ENCODE measurements at places on chromosomes 13 and 19. TPM values are rescaled to one million over a fixed set of nuclear protein-coding genes. Genes with fewer than 3 reads are reported as not detected.

Gene ADGRE3
- not detected for total RNA-seq

DNA sequence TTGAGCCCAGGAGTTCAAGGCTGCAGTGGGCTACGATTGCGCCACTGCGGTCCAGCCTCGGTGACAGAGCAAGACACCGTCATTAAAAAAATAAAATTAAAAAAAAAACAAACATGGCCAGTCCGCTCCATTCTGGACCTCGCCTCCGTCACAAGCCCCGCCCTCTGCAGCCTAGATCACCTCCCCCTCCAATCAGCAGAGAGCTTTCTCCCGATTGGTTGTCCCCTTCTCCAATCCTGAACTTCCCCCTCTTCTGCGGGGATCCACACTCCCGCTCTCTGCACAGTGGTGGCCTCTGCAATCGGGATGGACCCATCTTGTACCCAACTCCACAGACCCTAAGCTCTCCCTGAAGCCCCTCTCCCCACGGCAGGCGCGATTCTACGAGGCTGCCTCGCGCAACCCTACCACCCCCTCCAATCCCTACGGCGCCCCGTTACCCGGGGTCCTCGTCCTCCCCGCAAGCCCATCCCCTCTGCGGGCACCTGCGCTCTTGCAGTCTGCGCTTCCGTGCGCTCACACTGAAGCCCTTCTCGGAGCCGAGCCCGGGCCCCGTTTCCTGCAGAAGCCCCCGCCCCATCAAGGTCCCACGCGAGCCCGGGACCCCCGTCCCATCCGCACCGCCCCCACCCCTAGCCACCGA lies 540 bp downstream of the TMEM160 start:
- H3K4me1 ChIP-seq: peaks cover 15% of the 10 kb centered on the region
- H3K4me3 ChIP-seq: peak overlapping the region; percentile 98
- peak overlapping the region; percentile 92 for H3K27ac ChIP-seq
- no peaks in the 10 kb centered on the region for H3K27me3 ChIP-seq
- H3K36me3 ChIP-seq: peaks cover 2% of the 10 kb centered on the region
- DNase-seq: peak; percentile 59

DNA sequence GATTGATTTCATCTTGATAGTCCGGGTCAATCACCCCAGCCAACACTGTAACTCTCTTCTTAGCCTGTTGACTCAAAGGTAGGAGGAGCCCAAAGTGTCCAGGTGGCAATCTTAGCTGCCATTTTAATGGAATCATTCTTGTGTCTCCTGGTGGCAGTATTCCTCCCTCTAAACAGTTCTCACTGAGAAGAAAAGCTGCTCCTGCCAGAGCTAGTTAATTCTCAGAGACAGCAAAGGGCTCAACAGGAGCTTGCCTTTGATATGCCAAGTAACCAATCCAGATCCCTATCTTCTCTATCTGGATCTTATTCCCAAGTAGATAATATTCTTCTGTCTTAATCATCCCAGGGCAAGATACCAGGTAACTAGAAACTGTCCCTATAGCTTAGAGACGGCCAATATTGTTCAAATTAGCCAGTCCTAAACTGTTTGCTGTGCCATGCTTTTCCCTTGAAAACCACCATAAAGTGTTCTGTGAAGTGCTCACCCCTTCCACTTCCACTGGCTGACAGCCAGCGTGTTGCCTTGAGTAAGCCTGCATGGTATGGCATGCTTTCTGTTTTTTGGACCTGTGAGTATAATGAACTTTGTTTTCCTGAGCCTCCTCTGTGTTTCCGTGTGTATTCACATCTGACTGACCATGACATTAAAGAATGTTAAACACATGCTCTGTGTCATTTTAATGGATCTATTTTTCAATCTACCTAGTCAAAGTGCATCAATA lies 463.7 kb upstream of the SLITRK5 start:
- no peaks in the 10 kb centered on the region for H3K27me3 ChIP-seq
- no peak overlapping the region for H3K4me3 ChIP-seq

Gene OR7D2
- 1.8 TPM for total RNA-seq

GRCh38 chr13:35179494-35179893 lies 237.4 kb downstream of the NBEA start:
- H3K36me3 ChIP-seq: no peaks in the 10 kb centered on the region
- DNase-seq: no peak
- no peak overlapping the region for H3K4me3 ChIP-seq
- H3K4me1 ChIP-seq: no peaks in the 10 kb centered on the region
- no peak overlapping the region for H3K27ac ChIP-seq
- no peaks in the 10 kb centered on the region for H3K27me3 ChIP-seq

Gene SPRED3
- total RNA-seq: 13.0 TPM

DNA sequence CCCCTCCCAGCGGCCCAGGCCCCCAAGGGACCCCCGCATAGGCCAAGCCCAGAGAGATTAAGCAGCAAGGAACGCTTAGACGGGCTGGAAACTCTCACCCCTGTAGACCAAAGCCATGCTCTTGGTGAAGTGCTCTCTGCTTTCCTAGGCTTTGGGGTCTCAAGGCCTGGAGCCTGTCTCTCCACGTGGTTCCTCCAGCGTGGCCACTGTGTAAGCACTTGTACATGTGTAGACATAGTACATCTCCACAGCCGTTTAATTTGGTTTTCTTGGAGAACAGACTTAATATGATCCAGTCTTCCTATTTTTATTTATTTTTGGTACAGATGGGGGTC lies 1.1 kb downstream of the NUDT19 start:
- H3K27ac ChIP-seq: peak overlapping the region; percentile 87
- peaks cover 24% of the 10 kb centered on the region for H3K36me3 ChIP-seq

Gene ANKLE1
- 6.4 TPM for total RNA-seq

DNA sequence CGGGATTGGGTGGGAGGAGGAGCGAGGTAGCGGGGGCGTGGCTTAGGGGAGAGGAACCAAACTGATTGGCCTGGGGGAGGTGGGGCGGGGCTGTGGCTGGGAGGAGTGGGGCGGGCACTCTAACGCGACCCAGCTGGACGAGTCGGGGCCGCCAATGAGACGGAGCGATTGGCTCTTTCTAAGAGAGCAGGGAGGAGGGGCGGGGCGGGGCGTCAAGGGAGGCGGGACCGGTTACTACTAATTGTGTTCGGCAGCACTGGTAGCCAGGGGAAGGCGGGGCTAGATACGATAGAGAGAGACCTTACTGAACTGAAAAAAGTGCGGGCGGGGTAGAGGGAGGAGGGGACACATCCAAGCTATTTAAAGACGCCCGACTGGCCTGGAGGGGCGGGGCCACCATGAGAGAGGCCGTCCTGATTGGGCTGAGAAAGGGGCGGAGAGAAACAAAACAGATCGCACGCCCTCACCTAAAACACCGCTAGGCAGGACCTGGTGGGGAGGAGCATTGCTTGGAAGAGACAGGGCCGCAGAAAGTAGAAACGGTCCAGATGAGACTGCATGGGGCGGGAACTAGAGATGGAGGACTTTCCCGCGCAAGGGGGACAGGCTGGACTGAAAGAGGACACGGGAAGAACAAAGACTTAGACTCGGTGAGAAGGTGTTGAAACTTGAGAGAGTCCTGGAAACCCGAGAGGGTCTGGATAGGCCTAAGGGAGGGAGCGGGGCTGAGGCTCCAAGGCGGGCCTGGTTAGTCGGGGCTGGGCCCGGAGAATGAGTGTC lies at the start of gene KCNC3:
KCNC3 (minus strand) TSS at position 232 of the 780 bp plus-strand sequence. CDS start 295 bp downstream, outside the sequence.
- peak within 1 kb of the TSS; percentile 76 for H3K4me3 ChIP-seq
- peaks cover 3% of the 10 kb centered on the region for H3K36me3 ChIP-seq
- DNase-seq: peak; percentile 98
- H3K27ac ChIP-seq: peak within 1 kb of the TSS; percentile 95

Gene LILRA1
- not detected for total RNA-seq

DNA sequence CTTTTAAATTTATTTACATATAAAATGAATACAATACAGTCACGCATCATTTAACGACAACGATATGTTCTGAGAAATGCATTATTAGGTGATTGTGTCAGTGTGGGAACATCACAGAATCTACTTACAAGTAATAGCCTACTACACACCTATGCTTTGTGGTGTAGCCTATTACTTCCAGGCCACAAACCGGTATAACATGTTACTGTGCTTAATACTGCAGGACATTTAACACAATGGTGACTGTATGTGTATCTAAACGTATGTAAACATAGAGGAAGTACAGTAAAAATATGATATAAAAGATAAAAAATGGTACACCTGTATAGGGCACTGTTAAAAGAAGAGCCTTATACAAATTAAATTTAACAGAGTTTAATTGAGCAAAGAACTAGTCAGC lies 62.4 kb upstream of the KLHL1 start:
- H3K4me1 ChIP-seq: no peaks in the 10 kb centered on the region
- no peak overlapping the region for H3K27ac ChIP-seq
- no peak overlapping the region for H3K4me3 ChIP-seq
- H3K36me3 ChIP-seq: no peaks in the 10 kb centered on the region
- H3K27me3 ChIP-seq: no peaks in the 10 kb centered on the region

Gene TNNI3
- total RNA-seq: 6.0 TPM

DNA sequence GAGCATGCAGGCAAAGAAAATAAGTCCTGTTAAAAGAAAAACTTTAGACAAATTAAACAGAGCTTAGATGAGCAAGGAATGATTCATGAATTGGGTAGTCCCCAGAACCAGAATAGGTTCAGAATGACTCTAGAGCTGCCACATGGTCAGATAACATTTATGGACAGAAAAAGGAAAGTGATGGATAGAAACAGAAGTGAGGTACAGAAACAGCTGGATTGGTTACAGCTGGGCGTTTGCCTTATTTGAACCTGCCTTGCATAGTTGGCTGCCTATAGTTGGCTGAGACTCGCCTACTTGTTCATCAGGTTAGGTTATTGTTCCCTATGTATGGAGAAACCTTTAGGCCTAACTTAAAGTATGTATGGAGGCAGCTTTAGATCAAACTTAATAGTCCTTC lies 35.4 kb downstream of the WDFY2 start:
- H3K4me3 ChIP-seq: no peak overlapping the region
- H3K27ac ChIP-seq: no peak overlapping the region
- DNase-seq: no peak

- no peak overlapping the region for H3K4me3 ChIP-seq
- DNase-seq: no peak
- no peaks in the 10 kb centered on the region for H3K27me3 ChIP-seq
- no peak overlapping the region for H3K27ac ChIP-seq
These were observed 30.8 kb upstream of the AKT2 start for GRCh38 chr19:40315812-40316470.

Gene PNMA8A
- 27.5 TPM for total RNA-seq

GRCh38 chr13:23488442-23488841 lies 54.9 kb upstream of the SACS start:
- no peak for DNase-seq
- H3K36me3 ChIP-seq: peaks cover 1% of the 10 kb centered on the region
- no peaks in the 10 kb centered on the region for H3K27me3 ChIP-seq
- H3K4me1 ChIP-seq: no peaks in the 10 kb centered on the region
- no peak overlapping the region for H3K4me3 ChIP-seq

GRCh38 chr13:50842251-50842989 lies 1.1 kb downstream of the DLEU7 start:
- no peak for DNase-seq
- H3K4me3 ChIP-seq: peak overlapping the region; percentile 42
- peaks cover 58% of the 10 kb centered on the region for H3K27me3 ChIP-seq
- H3K27ac ChIP-seq: no peak overlapping the region
- no peaks in the 10 kb centered on the region for H3K36me3 ChIP-seq
- peaks cover 3% of the 10 kb centered on the region for H3K4me1 ChIP-seq

GRCh38 chr19:5352229-5352763 lies 11.7 kb upstream of the PTPRS start:
- H3K27ac ChIP-seq: peak overlapping the region; percentile 92
- DNase-seq: no peak
- H3K36me3 ChIP-seq: no peaks in the 10 kb centered on the region

DNA sequence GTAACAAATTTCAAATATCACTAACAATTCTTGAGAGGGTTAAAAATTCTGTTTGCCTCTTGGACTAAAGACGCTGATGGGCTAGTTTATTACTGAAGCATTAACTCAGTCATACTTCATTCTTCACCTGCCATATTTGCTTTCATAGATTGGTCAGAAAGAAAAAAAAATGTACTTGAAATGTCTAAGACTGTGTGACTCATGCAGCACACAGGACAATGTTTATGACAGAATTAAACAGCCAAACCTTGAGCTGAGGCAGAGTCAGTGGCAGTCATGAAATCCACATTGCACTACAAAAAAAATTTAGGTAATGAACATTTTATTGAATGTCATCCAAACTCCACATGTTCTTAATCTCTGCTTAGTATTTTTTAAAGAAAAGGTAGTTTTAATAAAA lies 135.6 kb downstream of the PRR20E start:
- no peak for DNase-seq
- H3K27me3 ChIP-seq: no peaks in the 10 kb centered on the region
- H3K36me3 ChIP-seq: no peaks in the 10 kb centered on the region

DNA sequence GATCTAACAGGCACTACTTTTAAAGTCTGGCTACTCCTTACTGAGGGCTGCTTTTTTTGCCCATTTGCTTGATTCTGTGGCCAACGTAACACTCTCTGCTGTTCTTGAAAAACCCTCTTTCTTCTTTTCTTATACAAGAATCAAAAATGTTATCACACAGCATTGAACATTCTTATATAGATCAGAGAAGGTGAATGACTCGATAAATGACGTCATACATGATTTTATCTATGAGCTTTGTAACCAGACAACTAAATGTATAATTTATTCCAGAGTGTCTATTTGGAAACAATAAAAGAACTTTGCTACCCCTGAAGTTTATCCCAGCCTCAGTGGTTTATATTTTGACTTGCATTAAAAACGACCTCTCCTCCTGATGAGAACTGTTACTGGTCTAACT lies 12.4 kb downstream of the RFX2 start:
- peaks cover 6% of the 10 kb centered on the region for H3K36me3 ChIP-seq
- H3K4me3 ChIP-seq: no peak overlapping the region
- no peak overlapping the region for H3K27ac ChIP-seq
- no peak for DNase-seq

GRCh38 chr13:32309312-32310133 lies 5.6 kb downstream of the ZAR1L start:
- DNase-seq: no peak
- H3K27me3 ChIP-seq: no peaks in the 10 kb centered on the region
- no peak overlapping the region for H3K4me3 ChIP-seq
- no peak overlapping the region for H3K27ac ChIP-seq
- no peaks in the 10 kb centered on the region for H3K4me1 ChIP-seq

GRCh38 chr13:107395927-107396662 lies 819.2 kb downstream of the LIG4 start:
- H3K36me3 ChIP-seq: no peaks in the 10 kb centered on the region
- H3K4me1 ChIP-seq: peaks cover 20% of the 10 kb centered on the region
- no peak for DNase-seq
- no peaks in the 10 kb centered on the region for H3K27me3 ChIP-seq

All from progenitor cell of endocrine pancreas (in vitro differentiated cells).